ENCODE measurements at places on chromosomes 6 and 20.

- DNase-seq, result no peak
Observed at GRCh38 chr6:156396068-156396771, 381.0 kb upstream of the ARID1B start.

GRCh38 chr6:111799576-111800258 lies 73.5 kb downstream of the FYN start:
- no peak for DNase-seq

DNA sequence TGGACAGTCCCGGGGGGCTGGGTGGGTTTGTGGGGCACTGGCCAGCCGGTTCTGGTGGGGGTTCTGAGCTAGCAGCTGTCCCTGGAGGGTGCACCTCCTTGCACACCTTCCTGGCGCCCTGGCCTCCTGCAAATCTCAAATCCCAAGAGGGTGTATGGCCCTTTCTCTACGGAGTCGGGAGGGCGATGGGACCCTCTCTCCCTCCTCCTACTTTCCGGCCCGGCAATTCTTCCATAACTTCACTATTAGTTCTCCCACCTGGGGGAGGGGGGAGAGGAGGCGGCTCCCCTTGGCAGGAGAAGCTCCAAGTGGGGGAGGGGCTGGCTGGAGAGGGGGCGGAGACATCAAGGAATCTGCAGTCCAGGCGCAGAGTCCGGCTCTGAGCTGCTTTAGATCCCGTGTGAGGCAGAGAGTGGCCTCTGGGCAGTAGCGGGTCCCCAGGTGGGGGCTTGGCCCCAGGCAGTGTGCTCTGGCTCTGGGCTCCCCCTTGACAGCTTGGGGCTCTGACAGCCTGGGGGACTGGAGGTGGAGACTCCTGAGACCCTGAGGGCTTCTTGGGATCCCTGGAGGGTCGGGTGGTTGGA lies 1.4 kb upstream of the LAMA5 start:
- no peak for DNase-seq

DNA sequence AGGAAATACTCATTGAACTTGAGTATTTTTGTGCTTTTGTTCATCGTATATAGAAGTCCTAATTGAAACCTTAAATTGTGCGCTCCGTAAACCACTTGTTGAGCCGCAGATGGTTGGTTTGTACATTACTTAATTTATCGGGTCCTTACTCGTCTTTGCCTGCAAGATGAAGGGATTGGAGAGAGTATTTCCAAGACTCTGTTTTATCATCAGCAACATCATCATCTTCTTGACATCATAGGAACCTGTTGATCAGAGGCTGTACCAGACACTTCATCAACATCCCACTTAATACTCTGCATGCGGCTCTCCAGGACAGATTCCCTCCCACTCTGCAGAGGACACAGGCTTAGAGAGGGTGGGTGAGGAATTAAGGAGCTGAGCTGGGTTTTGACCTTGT lies 28.6 kb downstream of the TIAM2 start:
- DNase-seq, result no peak

DNA sequence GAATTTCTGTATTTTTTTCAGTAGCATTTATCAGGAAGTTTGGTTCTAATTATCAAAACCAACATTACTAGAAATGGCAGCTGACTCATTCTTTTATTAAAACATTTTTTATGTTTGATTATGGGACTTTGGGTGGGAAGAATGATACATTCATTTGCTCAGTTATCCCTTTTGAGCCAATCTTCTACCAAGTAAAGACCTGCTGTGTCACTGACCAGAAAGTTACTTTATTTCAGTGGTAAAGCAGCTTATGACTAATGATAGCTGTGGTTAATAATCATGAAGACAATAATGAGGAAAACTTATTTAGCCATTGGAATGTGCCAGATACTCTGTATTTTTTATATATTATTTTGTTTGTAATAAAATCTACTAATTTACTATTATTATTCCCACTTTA lies 142.3 kb downstream of the FARS2 start:
- DNase-seq, result peak; percentile 38

DNA sequence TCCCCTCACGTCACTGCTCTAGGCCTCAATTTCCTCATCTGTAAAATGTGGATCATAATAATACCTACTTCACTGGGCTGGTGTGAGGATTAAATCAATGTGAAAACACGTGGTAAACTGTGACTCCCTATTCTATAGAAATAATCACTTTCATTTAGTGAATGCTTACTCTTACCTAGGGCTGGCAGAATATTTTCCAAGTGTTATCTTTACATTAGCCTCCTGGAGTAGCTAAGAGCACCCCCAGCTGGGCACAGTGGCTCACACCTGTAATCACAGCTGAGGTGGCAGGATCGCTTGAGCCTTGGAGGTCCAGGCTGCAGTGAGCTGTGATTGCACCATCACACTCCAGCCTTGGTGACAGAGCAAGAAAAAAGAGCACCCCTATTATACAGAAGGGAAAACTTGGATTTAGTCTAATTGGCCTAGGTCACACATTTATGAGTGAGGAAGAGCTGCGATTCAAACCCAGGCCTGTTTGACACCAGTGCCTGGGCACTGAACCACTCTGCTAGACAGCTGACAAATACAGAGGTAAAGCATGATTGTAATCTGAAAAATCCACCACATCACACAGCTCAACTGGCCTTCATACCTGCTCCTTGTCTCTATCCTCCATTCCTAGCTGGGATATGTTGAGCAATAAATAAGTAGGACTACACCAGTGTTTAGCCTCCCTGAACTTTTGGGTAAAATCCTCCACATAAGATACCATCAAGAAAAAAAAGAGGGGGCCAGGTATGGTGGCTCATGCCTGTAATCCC lies 1.4 kb upstream of the SNTA1 start:
- DNase-seq, result no peak

GRCh38 chr20:50475681-50476292 lies 34.4 kb upstream of the PTPN1 start:
- peak; percentile 53 for DNase-seq

- DNase-seq, result no peak
Observed at GRCh38 chr20:2751347-2751877, 49.0 kb downstream of the CPXM1 start.

DNA sequence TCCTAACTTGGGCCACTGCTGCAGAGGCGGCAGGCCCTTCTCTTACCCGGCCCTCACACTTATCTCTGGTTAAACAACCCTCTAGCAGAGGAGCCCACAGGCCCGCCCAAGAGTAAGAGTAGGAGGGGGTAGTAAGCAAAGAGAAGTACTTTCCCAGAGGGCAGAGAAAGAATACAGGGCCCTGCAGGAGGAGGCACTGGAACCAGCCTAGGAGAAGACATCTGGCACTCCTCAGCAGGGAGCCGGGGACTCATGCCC lies 10.1 kb downstream of the MTCH1 start:
- peak; percentile 82 for DNase-seq

DNA sequence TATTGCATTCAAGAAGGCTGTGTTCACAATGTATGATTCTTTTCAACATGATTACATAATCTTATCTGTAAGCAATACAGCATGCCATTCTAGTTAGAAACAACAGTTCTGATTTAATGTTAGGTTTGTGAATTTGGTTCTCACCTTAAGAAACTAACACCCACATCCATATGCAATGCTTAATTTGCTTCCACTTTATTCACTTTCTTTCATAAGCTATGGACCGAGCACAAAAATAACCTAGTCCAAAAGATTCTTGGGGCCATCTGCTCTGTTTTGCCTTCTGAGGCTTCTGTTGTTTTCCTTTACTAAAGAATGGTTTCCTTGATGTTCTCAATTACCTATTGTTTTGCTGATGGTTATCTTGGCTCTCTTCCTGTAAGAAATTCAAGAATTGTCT lies 258.2 kb downstream of the EYS start:
- no peak for DNase-seq

DNA sequence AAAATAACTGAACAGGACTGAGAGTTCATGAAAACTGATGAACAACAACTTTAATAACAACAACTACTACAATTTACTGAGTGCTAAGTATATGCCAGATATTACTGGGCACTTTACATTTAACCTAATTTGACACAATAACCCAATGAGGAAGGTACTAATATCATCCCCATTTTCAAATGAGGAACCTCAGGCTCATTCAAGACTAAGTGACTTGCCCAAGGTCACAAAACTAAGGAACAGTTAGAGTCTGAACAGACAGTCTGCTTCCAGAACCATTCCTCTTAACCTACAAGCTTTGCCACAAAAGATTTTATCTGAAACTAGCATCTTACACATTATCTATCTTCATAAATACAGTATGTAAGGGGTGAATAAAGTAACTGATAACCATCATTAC lies 10.6 kb upstream of the NDRG3 start:
- DNase-seq, result no peak

DNA sequence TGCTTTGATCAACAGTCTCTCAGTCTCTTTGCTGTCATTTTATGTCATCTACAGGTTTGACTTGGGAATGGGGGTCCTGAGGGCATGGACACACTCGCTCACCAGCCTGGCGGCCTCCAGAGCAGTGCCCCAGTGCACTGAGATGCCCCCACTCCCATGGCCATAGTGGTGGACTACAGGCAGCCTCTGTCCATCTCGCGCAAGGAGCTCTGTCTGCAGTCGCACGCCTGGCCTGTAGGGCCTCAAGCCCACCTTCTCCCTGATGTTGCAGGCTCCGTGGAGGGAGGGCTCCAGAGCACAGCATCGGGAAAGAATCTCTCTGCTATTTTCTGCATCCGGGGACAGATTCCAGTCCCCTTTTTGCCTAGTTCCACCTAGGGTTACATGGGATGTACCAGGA lies 22.6 kb downstream of the DDO start:
- no peak for DNase-seq

DNA sequence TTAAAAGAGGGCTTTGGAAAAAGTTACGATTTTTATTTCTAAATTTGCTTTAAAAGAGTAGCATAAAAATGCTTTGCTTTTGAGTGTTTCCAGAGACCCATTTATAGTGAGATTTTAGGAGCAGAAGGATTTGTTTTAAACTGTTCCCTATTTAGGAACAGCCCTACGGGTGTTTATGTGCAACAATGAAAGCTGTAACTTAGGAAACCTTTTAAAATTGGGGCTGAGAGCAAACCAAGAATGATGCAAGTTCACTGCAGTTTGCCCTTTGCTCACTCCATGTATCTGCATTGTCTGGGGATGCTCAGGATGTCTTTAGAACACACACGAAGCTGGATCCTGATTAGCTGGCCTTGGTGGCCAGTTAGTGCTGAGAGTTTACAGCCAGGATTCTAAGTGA lies 40.9 kb downstream of the GHRH start:
- no peak for DNase-seq

- no peak for DNase-seq
Observed at GRCh38 chr6:14919038-14919670, 326.7 kb upstream of the JARID2 start.

GRCh38 chr6:44833248-44833647 lies 445.7 kb downstream of the CDC5L start:
- no peak for DNase-seq

DNA sequence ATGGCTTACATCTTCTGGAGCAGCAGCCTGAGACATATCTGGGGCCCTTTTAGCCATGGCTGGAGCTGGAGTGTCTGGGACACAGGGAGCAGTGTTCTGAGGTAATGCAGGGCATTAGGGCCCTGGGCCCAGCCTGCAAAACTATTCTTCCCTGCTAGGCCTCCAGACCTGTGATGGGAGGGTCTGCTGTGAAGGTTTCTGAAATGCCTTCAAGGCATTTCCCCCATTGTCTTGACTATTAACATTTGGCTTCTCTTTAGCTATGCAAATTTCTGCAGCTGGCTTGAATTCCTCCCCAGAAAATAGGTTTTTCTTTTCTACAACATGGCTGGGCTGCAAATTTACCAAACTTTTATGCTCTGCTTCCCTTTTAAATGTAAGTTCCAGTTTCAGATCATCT lies 61.5 kb downstream of the EDN1 start:
- no peak for DNase-seq

DNA sequence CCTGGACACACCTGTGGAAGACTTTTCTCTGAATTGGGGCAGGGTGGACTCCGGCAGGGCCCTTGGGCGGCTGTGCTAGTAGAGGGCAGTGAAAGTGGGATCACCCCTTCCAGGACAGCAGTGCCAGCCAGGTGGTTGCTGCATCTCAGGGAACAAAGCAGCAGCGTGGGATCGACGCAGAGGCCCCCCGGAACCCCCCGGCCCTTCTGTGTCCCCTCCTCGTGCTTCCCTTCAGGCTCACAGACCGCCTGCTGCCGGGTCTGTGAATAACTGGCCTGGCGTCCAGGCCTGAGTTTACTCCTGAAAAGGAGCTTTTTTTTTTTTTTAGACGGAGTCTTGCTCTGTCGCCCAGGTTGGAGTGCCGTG lies 8.9 kb upstream of the DNAJC5 start:
- DNase-seq, result no peak

- no peak for DNase-seq
Observed at GRCh38 chr6:166806962-166807757, 149.2 kb downstream of the RNASET2 start.

DNA sequence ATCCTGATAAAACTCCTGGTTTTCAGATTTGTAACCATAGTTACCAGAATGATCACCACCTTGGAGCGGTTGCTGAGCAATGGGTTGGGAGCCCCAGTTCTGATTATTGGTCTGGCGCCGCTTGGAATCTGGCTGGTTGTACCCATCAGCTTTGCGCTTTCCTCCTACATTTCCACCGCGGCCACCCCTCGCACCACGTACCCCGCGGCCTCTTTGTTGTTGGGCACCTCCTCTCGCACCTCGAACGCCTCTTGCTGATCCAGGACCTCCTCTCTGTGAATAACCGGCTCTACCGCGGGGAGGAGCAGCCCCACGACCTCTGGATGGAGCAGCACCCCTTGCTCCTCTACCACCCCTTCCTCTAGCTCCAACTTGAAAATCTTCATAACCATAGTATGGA lies 21.1 kb upstream of the SNX14 start:
- no peak for DNase-seq

DNA sequence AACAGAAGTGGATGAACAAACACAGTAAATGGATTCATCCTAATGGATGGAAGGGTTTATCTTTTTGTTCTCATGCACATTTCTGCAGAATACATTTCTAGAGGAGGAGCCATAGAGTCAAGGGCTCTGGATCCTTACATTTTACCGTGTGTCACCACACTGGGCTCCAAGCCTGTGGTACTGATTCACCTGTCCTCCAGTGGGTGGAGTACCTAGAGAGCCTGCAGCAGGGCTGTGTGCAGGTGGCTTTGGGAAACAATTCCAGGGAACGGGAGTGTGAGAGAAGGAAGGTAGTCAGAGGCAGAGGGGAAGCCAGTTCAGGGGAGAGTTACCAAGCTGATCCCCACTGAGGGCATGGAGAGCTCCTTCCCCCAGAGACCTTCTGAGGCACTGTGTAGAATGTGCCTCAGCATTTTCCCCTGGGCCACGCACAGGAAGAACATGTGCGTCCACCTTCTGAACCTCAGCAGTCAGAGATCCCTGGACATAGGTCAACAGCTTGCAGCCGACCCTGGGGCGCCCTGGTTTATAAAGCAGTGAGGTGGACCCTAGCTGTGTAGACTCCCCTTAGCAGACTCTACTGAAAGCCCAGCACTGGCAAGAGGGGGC lies 85.3 kb upstream of the SLC22A23 start:
- DNase-seq, result no peak

- no peak for DNase-seq
Observed at GRCh38 chr6:32855467-32856174, 1.6 kb downstream of the PSMB9 start.

GRCh38 chr6:134238960-134239795 lies 78.7 kb downstream of the SGK1 start:
- DNase-seq, result no peak

GRCh38 chr6:1606780-1607515 lies 2.8 kb upstream of the FOXC1 start:
- no peak for DNase-seq

- no peak for DNase-seq
Observed at GRCh38 chr6:32088487-32089049, 20.6 kb downstream of the TNXB start.

- no peak for DNase-seq
Observed at GRCh38 chr6:113271437-113271836, 585.7 kb upstream of the MARCKS start.

GRCh38 chr6:51467231-51467952 lies 620.0 kb downstream of the PKHD1 start:
- no peak for DNase-seq

Measured in hematopoietic multipotent progenitor cell treated with erythropoietin and hydrocortisone succinate and interleukin-3 and kit ligand, for 15 days (in vitro differentiated cells).